ENCODE measurements at places on chromosomes 13 and 19.

- DNase-seq: no peak
These were observed 19.8 kb upstream of the POU2F2 start for GRCh38 chr19:42151782-42152684.

- DNase-seq: peak; percentile 20
These were observed 46.5 kb downstream of the DNAJC3 start for GRCh38 chr13:95723438-95723837.

- no peak for DNase-seq
These were observed 115.3 kb downstream of the LRCH1 start for GRCh38 chr13:46668302-46668720.

GRCh38 chr19:50327461-50328223 is 1.5 kb downstream of the KCNC3 start:
- no peak for DNase-seq

- DNase-seq: peak; percentile 70
These were observed 16.3 kb downstream of the CILP2 start for GRCh38 chr19:19554074-19555023.

DNA sequence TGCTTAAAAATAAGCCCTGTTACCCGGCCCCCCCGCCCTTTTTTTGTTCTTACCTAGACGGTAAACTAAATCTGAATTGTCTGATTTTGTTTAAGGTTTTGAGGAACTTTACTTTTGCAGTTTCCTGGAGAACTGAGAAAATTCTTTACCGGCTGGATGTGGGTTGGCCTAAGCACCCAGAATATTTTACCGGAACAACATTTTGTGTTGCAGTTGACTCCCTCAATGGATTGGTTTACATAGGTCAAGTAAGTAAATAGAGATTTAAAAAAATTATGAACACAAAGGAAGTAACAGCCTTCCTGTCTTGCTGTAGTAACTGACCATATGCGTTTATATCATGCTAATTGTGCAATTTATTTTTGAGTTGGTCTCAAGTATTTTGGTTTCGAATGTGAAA is 785 bp downstream of the NHLRC3 start:
- DNase-seq: peak; percentile 64

GRCh38 chr13:36493046-36493445 is 60.8 kb downstream of the CCNA1 start:
- DNase-seq: no peak

DNA sequence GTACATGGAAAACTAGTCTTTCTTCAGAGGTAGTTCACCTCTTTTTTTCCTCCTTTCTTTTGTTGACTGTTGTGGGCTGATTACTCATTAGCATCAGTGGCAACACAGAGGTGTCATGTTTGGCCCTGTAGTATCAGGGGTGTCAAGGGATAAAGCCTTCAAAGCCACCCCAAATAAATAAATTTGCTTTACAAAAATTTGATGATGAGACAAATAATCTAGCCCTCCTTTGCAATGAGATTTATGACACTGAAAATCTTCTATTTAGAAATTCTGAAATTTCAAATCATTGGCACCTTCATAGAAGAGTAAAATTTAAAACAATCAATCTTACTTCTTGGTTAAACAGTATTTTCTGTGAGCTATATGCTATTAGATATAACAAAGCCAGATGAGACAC is 1.9 kb downstream of the LACC1 start:
- DNase-seq: no peak

DNA sequence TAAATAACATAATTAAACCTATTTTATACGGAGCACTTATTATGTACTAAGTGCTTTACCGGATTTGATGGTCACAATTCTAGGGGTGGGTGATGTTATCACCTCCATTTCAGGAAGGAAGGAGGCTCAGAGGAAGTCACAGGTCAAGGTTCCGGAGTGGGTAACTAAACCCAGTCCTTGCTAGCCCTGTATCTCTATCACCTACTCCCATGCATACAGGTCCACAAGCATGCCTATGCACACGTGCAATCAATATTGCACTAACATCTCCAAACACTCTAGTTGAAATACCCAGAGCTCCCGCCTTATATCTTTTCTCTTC is 17.8 kb upstream of the FOSB start:
- DNase-seq: no peak

DNA sequence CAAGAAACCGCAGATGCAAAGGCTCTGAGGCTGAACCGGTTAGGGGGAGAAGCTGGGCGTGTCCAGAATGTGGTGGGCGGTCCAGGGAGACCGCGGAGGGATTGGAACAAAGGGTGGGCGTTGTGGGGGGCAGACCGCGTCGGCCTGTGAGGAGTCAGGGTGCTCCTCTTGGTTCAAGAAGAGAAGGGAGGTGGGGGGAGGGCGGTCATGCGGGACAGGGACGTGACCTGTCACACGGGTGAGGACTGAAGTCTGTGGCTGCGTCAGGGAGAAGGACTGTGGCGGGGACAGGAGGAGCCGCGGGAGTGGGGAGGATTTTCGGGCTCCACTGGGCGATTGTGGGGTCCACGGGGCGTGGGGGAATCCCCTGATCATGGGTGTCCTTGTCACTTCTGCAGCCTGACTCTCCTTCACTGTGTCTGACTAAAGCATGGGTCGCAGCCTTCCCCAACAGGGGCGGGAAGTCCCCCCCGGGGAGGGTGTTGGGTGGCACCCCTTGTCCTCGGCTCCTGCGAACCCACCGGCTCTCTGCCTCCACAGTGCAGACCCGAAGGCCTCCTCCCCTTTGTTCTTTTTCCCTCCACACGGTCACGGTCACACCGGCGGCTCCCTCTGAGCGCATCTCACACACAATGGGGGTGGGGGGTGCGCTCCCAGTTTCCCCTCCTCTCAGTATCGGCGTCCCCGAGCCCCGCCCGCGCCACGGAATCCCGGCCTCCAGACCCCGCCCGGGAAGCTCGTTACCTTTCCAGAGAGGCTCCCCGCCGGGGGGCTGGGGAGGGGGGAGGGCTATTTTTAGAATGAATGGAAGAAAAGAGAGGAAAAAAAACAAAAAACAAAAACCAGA is 16.4 kb upstream of the KCNN1 start:
- no peak for DNase-seq

DNA sequence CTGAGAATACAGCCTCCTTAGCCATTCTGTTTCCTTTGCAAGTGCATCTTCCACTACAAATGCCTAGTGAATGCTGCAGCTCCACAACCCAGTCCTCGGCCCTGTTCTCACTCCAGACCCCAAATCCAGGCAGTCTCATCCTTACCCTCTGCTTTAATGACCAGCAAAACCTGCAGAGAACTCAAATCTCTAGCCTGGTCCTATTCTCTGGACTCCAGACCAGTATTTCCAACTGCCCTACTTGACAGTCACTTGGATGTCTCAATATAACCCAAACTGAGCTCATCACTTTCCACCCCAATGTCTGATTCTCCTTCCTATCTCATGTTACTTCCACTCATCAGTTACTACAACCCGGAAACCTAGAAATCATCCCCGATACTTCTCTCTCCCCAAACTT is 2.6 kb upstream of the EBPL start:
- no peak for DNase-seq
